ENCODE measurements at places on chromosomes 6 and 20.

- DNase-seq = no peak
These were observed 51.7 kb downstream of the SLC22A23 start for GRCh38 chr6:3405182-3405518.

DNA sequence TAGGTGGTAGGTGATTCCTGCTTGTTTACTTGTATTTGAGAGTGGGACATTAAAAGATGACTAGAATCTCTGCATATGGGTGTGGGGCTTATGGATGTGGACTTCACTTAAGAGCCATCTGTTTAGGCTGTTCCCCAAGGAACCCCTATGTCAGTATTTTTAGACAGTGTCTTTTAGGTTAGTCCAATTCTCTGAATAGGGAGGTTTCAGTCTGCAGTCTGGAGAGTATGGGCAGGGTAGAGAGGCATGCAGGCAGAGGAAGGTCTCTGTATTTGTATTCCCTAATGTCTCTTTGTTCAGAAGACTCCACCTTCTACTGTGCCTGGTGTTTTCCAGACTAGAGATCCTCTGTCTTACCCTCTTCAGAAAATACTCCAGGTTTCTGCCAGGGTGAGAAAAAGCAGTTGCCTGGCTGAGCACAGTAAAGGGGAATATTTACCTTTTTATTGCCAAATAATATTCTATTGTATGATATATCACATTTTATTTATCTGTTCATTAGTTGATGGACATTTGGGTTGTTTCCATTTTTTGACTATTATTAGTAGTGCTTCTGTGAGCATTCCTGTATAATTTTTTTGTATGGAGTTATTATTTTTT, 19.1 kb downstream of the SLX4IP start:
- no peak for DNase-seq

DNA sequence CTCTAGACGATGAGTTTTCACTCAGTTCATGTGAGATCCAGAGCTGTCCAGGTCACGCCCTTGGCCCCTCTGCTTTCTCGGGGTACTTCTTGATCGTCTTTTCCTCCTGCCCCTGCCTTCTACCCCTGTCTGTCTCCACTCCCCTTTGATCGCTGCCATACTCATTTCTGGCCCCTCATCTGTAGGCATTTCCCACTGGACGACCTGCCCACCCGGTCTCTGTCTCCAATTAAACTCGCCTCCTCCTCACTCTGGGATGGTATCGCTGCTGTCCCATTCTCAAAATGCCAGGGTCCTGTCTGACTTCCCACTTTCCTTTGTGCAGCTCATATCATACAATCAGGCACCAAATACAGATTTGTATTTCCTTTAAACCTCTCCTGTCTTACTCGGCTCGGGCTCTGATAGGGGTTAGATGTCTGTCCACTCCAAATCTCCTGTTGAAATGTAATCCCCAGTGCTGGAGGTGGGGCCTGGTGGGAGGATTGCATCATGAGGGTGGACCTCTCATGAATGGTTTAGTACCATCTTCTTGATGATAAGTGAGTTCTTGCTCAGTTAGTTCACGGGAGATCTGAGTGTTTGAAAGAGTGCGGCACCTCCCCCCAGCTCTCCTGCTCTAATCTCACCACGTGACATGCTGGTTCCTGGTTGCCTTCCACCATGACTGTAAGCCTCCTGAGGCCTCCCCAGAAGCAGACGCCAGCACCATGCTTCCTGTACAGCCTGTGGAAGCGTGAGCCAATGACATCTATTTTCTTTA, 3.5 kb upstream of the SYNJ2 start:
- no peak for DNase-seq

DNA sequence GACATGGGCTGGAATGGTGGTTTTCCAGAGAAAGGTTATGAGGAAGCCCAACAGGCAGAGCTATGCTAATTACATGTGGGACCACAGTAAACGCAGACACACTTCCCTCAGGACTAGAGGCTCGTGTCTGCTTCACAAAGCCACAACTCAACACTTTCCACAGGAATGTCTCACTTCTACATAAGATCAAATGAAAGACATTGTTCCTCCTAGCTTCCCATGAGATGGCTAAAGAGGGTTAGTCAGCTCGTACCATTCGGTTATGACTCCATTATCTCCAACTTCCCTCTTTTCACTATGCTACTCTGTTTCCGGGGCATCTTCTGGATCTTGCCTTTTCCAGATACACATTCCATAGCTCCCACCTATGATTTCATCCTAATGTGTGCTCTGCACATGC, 29.1 kb upstream of the ZC3H12D start:
- DNase-seq = no peak

GRCh38 chr6:130962966-130963365, 100.1 kb downstream of the EPB41L2 start:
- no peak for DNase-seq

DNA sequence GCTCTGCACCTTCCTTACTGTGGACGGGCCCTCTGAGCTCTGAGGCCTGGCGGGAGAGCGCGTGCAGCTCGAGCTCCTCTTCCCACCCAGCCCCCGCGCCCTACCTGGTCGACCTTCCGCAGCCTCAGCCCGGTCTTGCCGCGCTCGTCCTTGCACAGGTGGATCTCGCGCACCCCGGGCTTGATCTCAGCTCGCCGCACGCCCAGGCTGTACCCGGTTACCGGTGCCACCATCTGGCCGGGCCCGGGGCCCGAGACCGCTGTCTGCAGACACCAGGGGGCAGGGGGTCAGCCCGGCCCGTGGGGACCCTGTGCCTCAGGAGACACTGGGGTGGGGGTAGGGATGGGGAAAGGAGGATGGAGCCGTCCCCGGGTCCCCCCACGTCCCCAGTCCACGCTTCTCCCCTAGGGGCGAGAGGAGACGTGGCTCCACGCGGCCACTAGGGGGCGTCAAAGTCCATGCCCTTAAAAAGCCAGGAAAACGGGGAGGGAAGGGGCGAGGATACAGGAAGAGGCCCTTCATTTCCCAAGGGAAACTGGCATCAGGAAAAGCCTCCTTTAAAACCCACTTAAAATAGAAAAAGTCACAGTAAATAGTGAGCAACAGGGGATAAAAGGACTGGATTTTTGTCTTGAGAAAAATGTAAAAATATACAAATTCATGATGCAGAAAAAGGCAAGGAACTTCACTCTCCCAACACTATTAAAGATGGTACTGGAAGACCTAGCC, 15.5 kb downstream of the SDCBP2 start:
- peak; percentile 38 for DNase-seq

DNA sequence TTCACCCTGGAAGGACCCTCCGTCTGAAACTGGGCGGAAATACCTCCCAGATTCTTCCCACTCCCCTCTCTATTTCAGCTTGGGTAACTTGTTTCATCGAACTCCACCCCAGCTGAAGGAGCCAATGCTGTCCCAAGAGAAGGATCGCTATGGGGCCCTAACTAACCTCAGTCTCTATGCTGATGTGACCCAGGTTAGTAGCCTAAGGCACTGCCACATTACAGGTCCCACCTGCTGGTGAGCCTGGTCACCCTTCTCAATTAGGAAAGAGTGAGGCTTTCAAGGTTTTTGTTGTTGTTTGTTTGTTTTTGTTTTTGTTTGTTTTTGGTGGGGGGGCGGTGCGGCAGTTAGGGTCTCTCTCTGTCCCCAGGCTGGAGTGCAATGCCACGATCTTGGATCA, 168.4 kb downstream of the OR2B2 start:
- no peak for DNase-seq

DNA sequence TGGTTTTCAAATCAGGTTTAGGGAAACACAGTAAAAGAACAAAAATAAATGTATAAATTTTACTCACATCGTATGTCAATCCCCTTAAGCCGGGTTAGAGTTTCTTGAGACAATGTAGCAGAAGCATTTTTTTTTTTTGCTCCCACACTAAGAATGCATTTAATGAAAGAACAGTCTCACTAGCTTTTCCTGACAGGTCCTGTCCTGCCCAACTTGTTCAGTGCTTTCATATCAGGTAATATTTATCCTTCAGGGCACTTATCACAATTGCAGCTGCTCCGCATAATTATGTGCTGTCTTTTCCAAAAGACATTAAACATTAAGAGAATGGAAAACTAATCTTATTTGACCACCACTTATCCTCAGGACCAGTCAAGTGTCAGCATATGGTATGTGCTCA, 632.0 kb downstream of the HTR1B start:
- DNase-seq = no peak

DNA sequence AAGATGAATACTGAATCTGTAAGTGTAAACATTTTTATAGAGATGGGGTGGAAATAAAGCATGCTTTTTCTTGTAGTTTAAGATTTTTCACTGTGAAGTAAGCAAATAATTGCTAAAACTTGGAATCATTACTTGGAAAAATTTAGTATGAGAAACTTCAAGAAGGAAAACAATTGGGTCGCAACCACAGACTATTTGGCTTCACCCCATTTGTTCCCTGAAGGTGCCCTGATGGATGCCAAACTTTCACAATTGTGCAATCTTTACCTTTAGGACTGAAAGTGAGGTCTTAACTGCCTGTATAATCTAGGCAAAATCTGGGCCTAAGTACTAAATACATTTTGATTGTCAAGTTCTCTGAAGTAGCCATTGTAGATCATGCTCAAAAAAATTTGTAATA, 330.1 kb downstream of the HDGFL1 start:
- DNase-seq = no peak
